Muscle of arm (tissue), 14 donors: ENCODE measurements at places on chromosomes 2 and 18. TPM values are rescaled to one million over a fixed set of nuclear protein-coding genes. Genes with fewer than 3 reads are reported as not detected.

DNA sequence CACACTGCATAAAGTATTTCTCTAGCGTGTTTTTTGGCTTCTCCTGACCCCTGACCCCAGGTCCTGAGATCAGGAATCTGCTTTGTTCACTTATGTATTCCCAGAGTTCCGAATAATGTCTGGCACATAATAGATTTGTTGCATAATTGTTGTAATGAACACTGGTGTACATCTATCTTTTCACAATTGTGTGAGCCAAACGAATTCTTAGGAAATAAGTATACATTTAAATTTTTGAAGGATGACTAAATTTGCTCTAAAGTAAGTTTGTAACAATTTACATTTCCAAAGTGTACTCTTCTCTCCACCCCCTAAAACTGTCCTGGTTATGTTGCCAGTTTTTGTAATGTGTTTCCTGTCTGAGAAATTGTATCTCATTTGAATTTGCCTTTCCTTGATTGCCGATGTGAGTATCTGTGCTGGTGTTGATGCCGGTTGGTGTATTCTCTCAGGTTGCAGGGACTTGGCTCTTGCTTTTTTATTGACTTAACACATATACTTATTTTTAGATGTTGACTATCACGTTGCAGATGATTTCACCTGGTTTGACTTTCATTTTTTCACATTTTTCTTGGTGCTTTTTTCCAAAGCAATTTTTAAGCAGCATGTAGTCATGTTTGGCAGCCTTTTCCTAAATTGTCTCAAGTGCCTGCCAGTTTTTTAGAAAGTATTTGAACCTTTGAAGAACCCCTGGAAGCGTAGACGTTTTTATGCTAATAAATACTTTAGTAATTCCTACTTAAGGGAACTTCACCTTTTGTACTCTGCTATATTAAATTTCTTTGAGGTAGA lies 16.1 kb upstream of the FARP2 start:
- no peak for DNase-seq

GRCh38 chr2:31535768-31536167 lies 45.0 kb downstream of the SRD5A2 start:
- DNase-seq, result no peak

- no peak for DNase-seq
Observed at GRCh38 chr18:75159238-75159518, 49.8 kb downstream of the PTGR3 start.

GRCh38 chr2:42342061-42342794 lies 18.8 kb downstream of the COX7A2L start:
- DNase-seq, result no peak

GRCh38 chr2:30444273-30444672 lies 2.8 kb upstream of the LCLAT1 start:
- no peak for DNase-seq

DNA sequence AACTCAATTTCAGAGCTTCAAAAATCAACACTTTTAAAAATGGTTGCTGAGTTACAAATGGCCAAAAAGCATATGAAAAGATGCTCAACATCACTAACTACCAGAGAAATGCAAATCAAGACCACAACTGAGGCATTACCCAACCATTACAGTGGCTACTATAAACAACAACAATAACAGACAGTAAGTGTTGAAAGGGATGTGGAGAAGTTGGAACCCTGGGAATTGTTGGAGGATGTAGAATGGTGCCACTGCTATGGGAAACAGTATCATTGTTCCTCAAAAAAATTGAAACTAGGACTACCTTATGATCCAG lies 173.3 kb upstream of the SPRED2 start:
- DNase-seq, result no peak

DNA sequence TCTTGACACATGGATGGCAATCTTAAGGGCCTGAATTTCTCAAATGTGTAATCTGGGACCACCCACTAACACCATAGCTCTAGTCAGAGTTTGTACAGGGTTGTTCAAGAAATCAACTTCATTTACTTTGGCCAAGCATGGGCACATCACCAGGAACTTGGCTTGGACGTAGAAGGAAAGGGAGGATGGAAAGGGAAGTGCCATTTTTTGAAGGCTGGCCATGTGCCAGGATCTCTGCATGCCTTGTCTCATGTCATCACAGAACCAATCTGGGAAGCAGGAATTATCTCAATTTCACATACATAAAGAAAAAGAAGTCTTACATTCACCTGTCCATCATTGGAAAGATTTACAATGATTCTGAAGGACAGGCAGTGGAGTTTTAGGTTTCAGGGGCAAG lies 128.1 kb downstream of the ANTXR1 start:
- DNase-seq, result no peak

DNA sequence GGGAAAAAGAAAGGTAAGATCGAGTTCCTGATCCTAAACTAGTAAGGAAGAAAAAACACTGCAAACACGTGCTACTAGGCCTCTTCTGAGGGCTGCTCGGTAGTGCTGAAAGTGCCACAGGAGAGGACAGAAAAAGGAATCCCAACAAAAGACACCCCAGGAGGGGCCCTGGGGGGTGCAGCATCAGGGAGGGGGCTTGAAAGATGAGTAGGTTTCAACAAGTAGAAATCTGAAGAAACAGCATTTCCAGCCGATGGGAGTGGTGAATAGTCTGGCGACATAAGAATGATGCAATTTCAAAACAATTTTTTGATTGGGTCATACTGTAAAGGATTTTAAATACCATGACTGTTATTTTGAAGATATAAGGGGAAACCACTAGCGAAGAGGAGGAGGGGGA lies 98.6 kb downstream of the NOL10 start:
- DNase-seq, result no peak

DNA sequence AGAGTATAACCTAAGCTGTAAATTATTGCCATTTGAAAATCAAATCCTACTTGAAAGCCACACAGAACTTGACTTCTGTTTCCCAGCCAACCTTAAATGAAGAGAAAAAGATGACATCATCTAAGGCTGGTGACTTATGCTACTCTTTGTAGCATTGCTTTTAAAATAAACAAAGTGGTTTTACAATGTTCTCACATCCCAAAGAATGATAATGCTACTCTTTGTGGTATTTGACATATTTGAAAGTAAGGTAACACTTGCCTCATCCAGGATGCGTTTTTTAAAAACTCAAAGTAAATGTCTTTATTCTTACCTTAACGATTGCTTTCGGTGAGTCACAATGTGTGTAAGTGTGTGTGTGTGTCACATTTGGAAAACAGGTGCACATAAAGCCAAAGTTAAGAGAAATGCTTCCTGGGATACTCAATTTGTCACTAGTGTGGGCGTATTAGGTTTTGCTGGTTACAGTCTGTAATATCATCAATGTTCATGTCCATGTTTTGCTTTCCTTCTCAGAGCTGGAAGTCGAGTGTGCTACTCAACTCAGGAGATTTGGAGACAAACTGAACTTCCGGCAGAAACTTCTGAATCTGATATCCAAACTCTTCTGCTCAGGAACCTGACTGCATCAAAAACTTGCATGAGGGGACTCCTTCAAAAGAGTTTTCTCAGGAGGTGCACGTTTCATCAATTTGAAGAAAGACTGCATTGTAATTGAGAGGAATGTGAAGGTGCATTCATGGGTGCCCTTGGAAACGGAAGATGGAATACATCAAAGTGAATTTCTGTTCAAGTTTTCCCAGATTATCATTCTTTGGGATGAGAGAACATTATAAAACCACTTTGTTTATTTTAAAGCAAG lies 2.6 kb downstream of the PMAIP1 start:
- no peak for DNase-seq

GRCh38 chr2:6823111-6823510 lies 42.6 kb downstream of the CMPK2 start:
- peak; percentile 23 for DNase-seq

DNA sequence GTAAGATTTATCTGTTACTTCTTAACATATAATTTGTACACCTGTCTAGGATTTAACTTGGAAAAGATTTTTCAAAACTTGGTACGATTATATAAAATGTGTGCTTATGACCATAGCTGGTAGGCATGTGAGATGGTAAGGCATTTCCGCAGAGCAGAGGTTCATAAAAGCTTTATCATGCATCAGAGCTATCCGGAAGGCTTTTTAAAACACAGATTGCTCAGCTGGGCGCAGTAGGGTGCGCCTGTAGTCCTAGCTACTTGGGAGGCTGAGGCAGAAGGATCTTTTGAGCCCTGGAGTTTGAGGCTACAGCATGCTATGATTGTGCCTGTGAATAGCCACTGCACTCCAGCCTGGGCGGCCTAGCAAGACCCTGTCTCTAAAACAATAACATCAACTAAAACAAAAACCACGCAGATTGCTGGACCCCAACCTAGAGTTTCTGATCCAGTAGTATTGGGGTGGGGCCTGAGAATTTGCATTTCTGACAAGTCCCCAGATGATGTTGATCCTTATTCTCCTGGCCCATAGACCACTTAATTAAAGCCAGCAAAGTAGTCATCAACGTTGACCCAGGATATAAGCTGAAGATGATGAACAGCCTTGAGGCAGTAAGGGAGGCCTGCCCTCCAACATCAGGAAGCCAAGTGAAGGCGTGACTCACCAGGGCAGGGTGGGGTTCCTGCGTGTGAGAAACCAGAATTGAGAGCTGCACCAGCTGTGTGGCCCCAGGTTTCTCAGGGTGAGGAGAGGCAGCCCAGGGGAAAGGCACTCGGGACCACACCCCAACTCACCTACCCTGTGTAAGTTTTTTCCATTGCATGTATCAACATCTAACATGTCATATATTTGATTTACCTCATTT lies 21.6 kb upstream of the SLC20A1 start:
- DNase-seq, result no peak

GRCh38 chr2:126639276-126639675 lies 16.7 kb upstream of the GYPC start:
- DNase-seq, result no peak

DNA sequence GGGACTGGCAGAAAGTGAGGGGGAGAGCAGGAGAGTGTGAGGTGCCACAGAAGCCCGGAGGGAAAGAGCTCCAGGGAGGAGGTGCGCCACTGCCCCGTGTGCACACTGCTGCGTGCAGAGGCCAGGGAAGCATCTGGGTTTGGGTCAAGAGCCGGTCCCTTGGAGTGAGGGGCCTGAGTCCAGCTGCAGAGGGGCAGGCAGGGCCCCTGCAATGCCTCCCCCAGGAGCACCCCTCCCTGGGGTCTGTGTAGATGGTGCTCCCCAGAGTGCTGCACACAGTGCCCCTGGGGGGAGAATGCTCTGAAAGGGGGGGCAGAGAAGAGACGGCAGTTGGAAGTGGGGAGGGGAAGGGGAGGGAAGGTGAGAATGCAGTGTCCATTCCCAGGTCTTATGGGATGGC lies 3.7 kb upstream of the LIMS2 start:
- no peak for DNase-seq

DNA sequence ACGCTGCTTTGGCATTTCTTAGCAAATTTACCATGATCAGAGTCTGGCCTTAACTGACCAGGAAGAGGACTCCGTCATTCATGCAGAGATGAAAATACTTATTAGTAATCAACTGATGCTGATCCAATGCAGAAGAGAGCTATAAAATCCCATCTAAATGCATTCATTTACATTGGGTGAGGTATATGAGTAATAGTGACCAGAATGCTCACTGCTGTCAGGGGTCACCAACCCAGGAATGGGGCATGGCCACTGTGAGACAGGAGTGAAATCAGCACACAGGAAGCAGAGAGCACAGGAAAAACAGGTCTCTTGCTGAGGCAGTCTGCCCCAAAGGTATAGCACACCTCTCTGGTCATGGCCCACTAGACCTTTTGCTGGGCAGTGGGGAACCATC lies 68.1 kb upstream of the TMEM247 start:
- DNase-seq, result no peak

DNA sequence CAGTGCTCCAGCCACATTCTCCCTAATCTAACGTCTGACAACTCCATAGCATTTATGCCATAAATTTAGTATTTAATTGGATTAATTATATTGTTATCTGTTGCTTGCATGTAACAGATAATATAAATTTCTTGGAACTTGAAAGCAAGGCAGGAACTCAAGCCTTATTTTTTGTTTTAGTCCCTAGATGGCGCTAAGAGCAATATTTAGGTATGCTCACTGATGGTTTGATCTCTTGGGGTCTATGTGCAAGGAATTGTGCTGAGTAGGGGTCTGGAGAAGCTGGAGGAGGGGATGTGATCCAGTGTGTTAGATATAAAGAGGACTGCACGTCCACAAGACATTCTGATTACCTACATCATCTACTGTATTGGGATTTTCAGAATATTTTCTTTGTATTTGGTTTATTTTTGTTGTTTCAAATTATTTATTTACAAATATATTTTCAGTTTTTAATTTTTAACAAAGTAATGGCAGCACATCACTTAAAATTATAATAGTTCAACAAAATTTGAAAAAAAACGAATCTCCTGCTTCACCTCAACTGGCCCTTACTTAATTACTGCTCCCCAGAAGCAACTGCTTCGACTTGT lies 32.8 kb downstream of the KATNAL2 start:
- DNase-seq, result no peak

GRCh38 chr2:86038291-86039081 lies 67.2 kb downstream of the POLR1A start:
- DNase-seq, result no peak

The MC5R gene
- polyA plus RNA-seq, result 0.95 TPM

The BCL11A gene
- 3.3 TPM for polyA plus RNA-seq

The NHEJ1 gene
- 13.5 TPM for polyA plus RNA-seq

The TUBA3E gene
- not detected for polyA plus RNA-seq

The LYG2 gene
- not detected for polyA plus RNA-seq
